Common myeloid progenitor, CD34-positive (primary cell): ENCODE measurements at places on chromosomes 12 and 14.

DNA sequence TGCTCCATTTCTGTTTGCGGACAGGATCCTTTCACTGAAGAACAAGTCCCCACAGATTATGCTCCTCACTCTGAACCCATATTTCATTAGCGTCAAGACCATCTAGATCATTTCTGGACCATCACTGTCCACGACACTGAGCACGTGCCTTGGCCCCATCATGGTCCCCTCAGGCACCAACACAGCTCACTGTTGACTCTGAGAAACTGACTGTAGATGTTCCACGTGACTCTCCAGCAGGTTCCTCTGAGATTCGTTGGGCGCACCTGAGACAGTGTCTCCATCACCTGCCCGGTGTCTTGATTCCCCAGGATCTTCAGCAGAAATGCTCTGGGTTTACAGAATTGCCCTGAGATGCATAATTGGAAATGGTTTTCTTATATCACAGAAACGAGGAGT lies 985.4 kb downstream of the TMEM121 start:
- no peak for DNase-seq
- peaks cover 11% of the 10 kb centered on the region for H3K4me1 ChIP-seq
- H3K4me3 ChIP-seq: no peak overlapping the region
- H3K36me3 ChIP-seq: no peaks in the 10 kb centered on the region
- peaks cover 5% of the 10 kb centered on the region for H3K27me3 ChIP-seq

- no peaks in the 10 kb centered on the region for H3K27me3 ChIP-seq
- peaks cover 19% of the 10 kb centered on the region for H3K36me3 ChIP-seq
- no peak overlapping the region for H3K27ac ChIP-seq
- no peak overlapping the region for H3K4me3 ChIP-seq
- peaks cover 7% of the 10 kb centered on the region for H3K4me1 ChIP-seq
- DNase-seq: no peak
Observed at GRCh38 chr12:124463341-124463921, 104.0 kb downstream of the NCOR2 start.

GRCh38 chr12:389142-390096 lies at the start of gene KDM5A:
TSS of gene KDM5A (minus strand) at chr12:389320. CDS start at chr12:389091, 229 bp downstream.
- DNase-seq: peak; percentile 96
- peak within 1 kb of the TSS; percentile 97 for H3K27ac ChIP-seq
- H3K4me3 ChIP-seq: peak within 1 kb of the TSS; percentile 72
- H3K27me3 ChIP-seq: no peaks in the 10 kb centered on the region
- peaks cover 23% of the 10 kb centered on the region for H3K4me1 ChIP-seq

- no peaks in the 10 kb centered on the region for H3K36me3 ChIP-seq
- no peak for DNase-seq
- peaks cover 2% of the 10 kb centered on the region for H3K27me3 ChIP-seq
Observed at GRCh38 chr12:69278814-69279782, 39.7 kb downstream of the CPSF6 start.

DNA sequence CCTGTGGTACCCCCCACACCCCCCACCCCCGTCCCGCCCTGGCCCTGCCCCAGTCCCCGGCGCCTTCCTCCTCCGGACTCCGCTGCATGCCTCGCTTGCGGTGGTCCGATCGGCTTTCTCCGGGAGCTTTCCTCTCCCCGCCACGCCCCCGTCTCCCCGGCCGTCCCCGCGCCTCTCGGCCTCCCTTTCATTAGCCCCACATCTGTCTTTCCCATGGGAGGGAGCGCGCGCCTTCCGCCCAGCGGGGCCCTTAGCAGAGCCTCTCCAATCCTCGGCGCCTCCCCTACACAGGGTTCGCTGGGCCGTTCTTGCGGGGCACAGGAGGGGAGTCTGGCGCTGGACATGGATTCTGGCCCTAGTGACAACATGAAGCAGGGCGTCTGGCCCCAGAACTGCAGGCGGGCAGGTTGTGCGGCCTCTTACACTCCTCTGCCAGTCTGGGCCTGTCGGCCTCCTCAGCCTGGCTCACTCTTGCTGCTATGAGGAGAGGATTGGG lies 1.5 kb upstream of the EFS start:
- peaks cover 15% of the 10 kb centered on the region for H3K4me1 ChIP-seq
- DNase-seq: no peak
- no peaks in the 10 kb centered on the region for H3K36me3 ChIP-seq

- no peaks in the 10 kb centered on the region for H3K36me3 ChIP-seq
- no peak overlapping the region for H3K27ac ChIP-seq
- H3K27me3 ChIP-seq: no peaks in the 10 kb centered on the region
- no peak overlapping the region for H3K4me3 ChIP-seq
Observed at GRCh38 chr12:19031032-19031431, 98.5 kb upstream of the PLEKHA5 start.

DNA sequence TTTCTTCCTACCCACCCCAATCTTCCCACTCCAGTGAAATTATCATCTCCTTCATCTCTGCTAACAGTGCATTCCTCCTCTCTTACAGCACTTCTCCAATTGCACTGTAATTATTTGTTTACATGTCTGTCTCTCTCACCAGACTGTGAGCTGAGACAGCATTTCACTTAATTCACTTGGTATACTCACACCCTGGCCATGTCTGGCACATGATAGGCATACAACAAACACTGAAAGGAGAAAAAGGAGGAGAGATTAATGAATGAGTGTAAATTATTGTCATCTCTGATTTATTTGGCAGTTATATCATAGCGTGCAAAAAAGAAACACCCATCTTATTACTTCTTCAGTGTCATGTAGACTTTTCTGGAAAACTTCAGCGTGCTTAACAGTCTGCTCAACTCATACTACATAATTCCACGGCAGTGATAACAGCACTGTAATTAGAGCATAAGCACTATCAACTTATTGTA lies 452.3 kb downstream of the ADAMTS20 start:
- no peaks in the 10 kb centered on the region for H3K27me3 ChIP-seq
- H3K36me3 ChIP-seq: no peaks in the 10 kb centered on the region
- no peak for DNase-seq
- H3K4me3 ChIP-seq: no peak overlapping the region
- H3K27ac ChIP-seq: no peak overlapping the region

- H3K4me1 ChIP-seq: peaks cover 25% of the 10 kb centered on the region
- peak; percentile 76 for DNase-seq
- no peaks in the 10 kb centered on the region for H3K36me3 ChIP-seq
- no peaks in the 10 kb centered on the region for H3K27me3 ChIP-seq
- no peak overlapping the region for H3K27ac ChIP-seq
Observed at GRCh38 chr12:25960143-25960542, 1.7 kb downstream of the RASSF8 start.

- H3K4me3 ChIP-seq: no peak overlapping the region
- no peak for DNase-seq
- no peak overlapping the region for H3K27ac ChIP-seq
- no peaks in the 10 kb centered on the region for H3K27me3 ChIP-seq
- no peaks in the 10 kb centered on the region for H3K36me3 ChIP-seq
Observed at GRCh38 chr12:75854681-75855309, 176.8 kb downstream of the PHLDA1 start.

DNA sequence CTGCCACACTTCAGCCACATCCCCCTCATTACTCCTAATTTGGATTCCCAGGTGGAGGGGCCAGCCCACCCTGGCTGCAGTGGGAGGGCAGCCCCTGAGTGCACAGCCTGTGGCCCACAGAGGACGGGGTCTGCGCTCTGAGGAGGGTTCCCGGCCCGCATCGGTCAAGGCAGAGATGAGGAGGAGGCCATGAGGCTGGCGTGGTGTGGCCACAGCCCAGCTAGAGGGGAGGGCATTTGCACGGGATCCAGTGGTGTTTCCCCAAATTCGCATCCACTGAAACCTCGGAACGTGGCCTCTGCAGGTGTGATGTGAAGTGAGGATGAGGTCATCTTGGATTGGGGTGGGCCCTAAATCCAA lies 38.1 kb upstream of the FBRSL1 start:
- H3K4me3 ChIP-seq: no peak overlapping the region
- H3K36me3 ChIP-seq: no peaks in the 10 kb centered on the region
- H3K27me3 ChIP-seq: no peaks in the 10 kb centered on the region
- no peak for DNase-seq

GRCh38 chr12:75837700-75838099 lies 193.9 kb downstream of the PHLDA1 start:
- peaks cover 4% of the 10 kb centered on the region for H3K27me3 ChIP-seq
- no peak overlapping the region for H3K27ac ChIP-seq
- no peak overlapping the region for H3K4me3 ChIP-seq
- H3K36me3 ChIP-seq: no peaks in the 10 kb centered on the region
- DNase-seq: no peak

DNA sequence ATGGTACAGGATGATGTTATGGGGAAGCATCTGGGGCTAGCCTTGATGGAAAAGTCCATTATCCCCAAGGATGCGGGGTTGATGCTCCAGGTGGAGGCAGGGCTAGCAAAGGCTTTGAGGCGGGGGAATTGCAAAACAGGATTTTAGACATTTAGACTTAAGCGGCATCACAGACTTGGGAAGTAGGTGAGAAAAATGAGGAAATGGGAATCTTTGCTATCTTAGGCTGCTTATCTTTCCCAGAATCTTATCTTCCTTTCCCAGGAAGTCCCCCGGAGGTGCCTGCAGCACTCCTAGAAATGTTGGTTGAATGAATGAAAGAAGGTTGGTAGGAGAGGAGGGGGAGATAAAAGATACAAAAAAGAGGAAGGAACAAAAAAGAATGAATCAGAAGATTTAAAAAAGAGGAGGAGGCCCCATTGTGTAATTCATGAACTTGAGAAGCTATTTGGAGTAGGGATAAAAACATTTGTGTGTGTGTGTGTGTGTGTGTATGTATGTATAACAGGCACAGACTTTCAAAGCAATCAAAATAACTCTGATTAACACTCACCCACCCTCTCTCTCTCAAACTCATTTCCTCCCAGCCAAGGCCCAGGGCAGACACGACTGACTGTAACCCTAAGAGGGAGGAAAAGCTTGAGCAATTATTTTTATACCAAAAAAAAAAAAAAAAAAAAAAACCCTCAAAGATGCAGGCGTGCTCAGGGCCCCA lies 62.5 kb upstream of the TBX3 start:
- no peaks in the 10 kb centered on the region for H3K4me1 ChIP-seq
- no peaks in the 10 kb centered on the region for H3K36me3 ChIP-seq
- DNase-seq: no peak
- no peak overlapping the region for H3K4me3 ChIP-seq

DNA sequence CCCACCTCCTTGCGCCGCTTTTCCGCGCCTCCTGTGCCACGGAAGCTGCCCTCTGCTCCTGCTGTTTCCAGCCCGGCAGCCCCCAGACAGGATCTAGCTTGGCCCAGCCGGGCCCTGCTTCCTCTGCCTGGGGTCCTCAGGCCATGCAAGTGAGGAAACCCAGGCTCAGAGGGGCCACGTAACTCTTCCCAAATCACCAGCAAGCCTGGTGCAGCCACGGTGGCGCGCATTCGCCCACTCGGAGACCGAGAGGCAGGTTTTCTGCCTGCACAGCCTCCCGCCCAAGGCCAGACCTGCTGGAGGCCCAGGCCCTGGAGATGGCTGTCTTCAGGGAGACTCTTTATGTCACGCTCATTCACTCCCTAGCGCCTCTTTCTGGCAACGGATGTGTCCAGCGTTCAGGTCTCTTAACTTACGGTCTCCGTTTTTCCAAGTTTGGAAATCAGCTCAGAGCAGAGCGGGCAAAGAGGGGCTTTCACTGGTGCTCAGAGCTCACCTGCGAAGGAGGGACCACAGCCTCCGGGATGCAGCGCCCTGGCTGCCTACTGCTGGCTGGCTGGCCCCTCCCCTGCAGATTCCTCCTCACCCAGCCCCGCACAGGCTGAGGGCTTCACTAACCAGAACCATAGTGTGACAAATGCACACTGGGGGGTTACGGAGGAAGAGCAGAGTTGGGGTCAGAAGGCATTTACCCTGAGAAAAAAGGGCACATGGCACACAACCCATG lies 20.6 kb upstream of the CEP170B start:
- H3K27me3 ChIP-seq: peaks cover 11% of the 10 kb centered on the region
- H3K4me1 ChIP-seq: no peaks in the 10 kb centered on the region
- no peak overlapping the region for H3K27ac ChIP-seq
- no peak overlapping the region for H3K4me3 ChIP-seq

GRCh38 chr12:12538535-12538934 lies 24.1 kb downstream of the DUSP16 start:
- no peaks in the 10 kb centered on the region for H3K36me3 ChIP-seq
- no peak overlapping the region for H3K4me3 ChIP-seq
- no peaks in the 10 kb centered on the region for H3K27me3 ChIP-seq
- no peak for DNase-seq
- H3K4me1 ChIP-seq: peaks cover 14% of the 10 kb centered on the region

DNA sequence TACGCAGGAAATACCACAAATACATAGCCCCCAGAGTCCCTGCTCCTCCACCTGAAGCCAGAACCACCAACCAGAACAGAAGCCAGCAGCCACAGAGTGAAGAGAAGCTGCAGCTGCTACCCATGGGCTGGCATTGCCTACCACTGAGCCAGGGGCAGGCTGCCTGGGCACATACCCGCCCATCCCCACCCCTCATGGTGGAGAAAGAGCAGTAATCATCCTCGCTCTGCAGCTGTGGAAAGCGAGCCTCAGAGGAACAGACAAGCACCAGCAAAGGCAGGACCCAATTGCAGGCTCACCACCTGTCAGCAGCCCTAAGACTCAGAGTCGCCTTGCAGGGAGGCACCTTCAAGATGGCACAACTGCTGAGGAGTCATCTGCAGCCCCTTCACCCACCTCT lies 11.2 kb upstream of the CD9 start:
- DNase-seq: no peak
- no peak overlapping the region for H3K4me3 ChIP-seq
- H3K27me3 ChIP-seq: no peaks in the 10 kb centered on the region
- peaks cover 26% of the 10 kb centered on the region for H3K4me1 ChIP-seq

GRCh38 chr12:138898-139534 lies 72.4 kb downstream of the IQSEC3 start:
- peaks cover 14% of the 10 kb centered on the region for H3K36me3 ChIP-seq
- H3K4me3 ChIP-seq: no peak overlapping the region
- H3K4me1 ChIP-seq: peaks cover 25% of the 10 kb centered on the region
- DNase-seq: peak; percentile 60
- no peak overlapping the region for H3K27ac ChIP-seq
- no peaks in the 10 kb centered on the region for H3K27me3 ChIP-seq

DNA sequence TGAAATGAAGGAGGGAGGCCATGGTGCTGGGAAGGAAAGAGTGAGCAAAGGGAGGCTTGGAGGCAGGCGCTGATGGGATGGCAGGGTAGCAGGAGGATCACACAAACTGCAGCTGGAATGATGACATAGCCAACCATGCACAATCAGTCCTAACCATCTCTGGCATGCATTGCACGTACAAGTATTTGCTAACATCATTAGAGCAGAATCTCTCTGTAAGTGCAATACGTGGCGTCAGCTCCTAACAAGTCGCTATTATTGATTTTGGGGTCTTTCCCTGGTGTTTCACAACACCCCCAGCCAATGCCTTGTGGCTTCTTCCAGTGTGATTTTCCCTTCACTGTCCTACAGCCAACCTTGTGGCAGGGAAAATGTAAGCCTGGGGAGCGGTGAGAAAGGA lies 18.5 kb downstream of the BDKRB1 start:
- no peak overlapping the region for H3K27ac ChIP-seq
- no peak overlapping the region for H3K4me3 ChIP-seq

DNA sequence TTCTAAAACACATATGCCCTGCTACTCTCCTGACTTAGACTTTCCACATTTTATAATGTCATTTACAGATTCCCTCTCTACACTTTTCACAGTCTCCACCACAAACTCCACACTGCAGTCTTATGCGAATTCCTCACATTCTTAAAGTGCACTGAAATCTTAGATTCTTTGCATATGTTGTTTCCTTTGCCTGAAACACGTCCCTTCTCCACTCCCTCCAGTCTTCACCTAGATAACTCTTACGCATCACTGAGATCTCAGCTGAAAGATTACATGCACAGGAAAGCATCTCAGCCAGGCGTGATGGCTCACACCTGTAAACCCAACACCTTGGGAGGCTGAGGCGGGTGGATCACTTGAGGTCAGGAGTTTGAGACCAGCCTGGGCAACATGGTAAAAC lies 3.8 kb upstream of the ARHGAP9 start:
- no peaks in the 10 kb centered on the region for H3K27me3 ChIP-seq
- no peaks in the 10 kb centered on the region for H3K36me3 ChIP-seq
- no peak overlapping the region for H3K4me3 ChIP-seq
- DNase-seq: no peak
